T-helper 1 cell (primary cell): ENCODE measurements at places on chromosomes 5 and 9.

DNA sequence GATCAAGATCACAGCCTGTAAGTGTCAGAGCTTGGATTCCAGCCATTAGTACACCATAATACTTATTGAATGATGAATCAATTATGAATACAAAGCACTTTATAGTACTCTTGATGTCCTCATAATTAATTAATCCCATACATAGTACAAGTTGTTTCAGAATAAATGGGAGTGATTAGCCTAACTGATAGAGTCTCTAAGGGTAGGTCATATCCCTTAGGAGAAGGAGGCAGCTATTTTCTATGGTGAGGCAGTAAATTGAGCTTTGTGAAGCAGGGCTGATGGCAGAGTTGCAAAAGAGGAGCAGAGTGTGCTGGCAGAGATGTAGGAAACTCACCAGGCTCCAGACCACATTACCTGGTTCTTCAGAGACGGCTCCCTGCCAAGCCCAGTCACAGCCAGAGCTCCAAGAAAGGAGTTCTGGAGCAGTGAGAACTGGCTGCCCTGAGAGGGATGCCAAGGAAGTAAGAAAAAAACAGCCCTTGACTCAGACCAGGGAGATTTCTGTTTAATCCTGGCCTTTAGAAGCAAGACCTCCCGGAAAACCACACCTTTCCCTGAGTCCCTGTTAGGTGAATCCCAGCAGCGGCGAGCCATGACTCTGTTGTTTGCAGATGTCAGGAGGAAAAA lies 112.9 kb downstream of the SH3TC2 start:
- no peak for DNase-seq

DNA sequence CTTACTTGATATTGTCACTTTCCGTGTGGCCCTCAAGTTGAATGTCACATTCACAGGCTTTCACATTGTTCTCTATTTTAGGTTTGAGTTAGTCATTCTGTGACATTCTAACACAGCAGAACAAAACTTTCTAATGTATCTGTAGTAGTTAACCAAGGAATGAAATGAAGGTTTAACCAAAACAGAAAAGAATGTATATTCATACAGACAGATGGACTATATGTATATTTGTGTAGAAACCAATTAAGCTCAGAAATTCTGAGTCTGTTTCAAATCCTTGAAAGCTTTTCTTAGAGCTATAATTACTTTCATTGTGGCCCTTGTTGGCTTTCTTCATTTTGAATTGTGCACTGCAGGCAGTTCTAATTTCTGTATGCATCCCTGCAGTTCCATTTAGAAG lies 654.7 kb downstream of the LRRC70 start:
- no peak for DNase-seq

DNA sequence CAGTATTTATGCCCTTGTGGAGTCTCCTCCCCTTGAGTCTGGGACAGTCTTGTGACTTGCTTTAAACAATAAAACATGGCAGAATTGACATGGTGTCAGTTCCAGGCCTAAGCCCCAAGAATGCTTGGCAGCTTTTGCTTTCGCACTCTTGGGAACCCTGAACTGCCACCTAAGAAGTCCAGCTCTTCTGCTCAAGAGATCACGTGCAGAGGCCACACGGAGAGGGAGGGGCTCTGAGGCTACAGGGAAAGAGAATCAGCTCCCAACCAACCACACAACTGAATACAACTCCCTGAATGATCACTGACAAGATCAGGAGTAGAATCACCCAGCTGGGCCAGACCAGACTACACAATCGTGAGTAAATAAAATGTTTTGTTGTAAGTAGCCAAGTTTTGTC lies 97.6 kb downstream of the MED27 start:
- DNase-seq, result no peak

- no peak for DNase-seq
Measured at GRCh38 chr5:171365351-171365750, 22.3 kb upstream of the NPM1 start.

GRCh38 chr5:135491552-135492318 lies 39.6 kb upstream of the TIFAB start:
- no peak for DNase-seq

DNA sequence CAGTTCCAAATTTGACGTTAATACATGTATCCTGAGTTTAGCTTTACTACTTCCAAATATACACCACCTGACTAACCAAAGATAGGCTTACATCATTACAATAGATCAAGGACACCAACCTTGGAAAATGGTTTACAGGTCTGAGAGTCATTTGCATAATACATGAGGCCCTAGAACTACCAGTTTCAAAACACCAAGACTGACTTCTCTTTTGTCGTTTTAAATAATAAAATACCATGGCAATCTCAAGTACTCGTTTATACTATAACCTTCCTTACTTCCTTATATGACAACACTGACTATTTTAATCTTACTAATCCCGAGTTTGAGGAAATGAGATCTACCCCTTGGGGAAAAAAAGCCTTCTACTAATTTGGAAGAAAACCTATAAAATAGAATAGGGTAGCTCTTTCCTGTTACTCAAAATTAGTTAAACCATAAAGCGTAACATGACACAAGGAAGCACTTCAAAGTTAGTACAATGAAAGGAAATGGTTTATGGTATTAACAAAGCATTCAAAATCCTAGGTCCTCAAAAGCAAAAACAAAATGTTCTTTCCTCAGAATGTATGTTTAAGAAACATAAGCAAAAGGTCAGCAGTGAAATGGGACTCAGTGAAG lies 42.1 kb downstream of the UBQLN1 start:
- no peak for DNase-seq

- DNase-seq, result no peak
Measured at GRCh38 chr5:107769519-107769918, 98.8 kb upstream of the EFNA5 start.

GRCh38 chr5:53924392-53924791 lies 364.0 kb downstream of the NDUFS4 start:
- DNase-seq, result no peak

GRCh38 chr5:128559300-128560297 lies 21.6 kb upstream of the FBN2 start:
- no peak for DNase-seq

DNA sequence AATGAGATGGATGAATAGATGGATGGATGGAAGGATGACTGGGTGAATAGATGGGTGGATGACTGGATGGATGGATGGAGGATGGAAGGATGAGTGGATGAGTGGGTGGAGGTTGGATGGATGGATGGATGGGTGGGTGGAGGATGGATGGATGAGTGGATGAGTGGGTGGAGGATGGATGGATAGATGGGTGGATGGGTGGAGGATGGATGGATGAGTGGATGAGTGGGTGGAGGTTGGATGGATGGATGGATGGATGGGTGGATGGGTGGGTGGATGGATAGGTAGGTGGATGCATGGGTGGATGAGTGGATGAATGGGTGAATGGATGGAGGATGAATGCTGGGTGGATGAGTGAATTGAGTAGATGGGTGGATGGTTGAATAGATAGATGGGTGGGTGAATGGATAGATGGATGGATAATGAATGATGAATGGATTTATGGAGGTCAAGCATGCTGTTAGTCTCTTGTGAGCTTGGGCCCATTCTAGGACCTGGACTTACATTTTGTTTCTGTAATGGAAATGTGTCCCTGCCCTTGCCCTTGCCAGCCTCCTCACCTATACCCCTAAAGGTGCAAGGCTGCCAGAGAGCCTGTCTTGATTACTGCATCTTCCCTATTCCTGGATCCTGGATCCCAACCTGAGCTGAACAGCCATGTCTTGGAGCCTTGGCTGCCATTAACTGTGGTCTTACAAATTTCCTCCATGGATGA lies 159.7 kb upstream of the NFIL3 start:
- DNase-seq, result no peak

DNA sequence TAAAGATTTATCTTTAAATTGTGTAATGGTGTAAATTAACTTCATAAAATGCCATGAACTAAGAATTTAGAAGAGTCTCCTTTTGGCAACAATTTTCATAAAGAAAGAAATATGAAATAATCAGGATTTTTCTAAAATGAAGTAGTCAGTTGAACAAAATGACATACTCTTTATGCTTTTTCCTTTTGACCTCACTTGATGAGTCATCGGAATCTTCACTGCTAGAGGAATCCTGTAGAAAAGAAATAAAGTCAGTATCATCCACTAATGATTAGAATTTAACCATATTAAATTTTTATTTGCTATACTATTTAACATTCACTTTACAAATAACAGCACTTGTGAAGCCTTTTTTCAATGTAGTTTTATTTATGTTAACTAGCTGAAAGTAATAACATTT lies 26.1 kb downstream of the CHD1 start:
- DNase-seq, result no peak

DNA sequence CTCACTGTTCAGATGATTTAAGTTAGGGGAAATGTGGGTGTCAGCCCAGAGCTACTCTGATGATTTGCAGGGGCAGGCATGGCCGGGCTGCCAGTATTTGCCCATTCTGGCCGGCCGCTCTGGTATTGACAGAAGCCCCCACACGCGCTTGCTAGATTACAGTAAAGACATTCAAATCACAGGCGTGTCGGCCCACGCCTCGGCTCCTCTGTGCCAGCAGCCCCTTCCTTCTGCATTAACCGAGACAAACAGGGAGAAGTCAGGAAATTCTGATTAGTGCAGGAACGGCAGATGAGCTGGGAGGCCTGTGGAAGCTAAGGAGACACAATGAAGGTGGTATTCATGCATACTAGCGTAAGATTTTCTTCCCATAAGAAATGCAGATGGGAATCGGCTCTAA lies 113.3 kb downstream of the CRB2 start:
- DNase-seq, result no peak
